ENCODE measurements at places on chromosomes 5 and 9.

GRCh38 chr9:89481538-89481915 lies 16.4 kb downstream of the SEMA4D start:
- no peak for DNase-seq

DNA sequence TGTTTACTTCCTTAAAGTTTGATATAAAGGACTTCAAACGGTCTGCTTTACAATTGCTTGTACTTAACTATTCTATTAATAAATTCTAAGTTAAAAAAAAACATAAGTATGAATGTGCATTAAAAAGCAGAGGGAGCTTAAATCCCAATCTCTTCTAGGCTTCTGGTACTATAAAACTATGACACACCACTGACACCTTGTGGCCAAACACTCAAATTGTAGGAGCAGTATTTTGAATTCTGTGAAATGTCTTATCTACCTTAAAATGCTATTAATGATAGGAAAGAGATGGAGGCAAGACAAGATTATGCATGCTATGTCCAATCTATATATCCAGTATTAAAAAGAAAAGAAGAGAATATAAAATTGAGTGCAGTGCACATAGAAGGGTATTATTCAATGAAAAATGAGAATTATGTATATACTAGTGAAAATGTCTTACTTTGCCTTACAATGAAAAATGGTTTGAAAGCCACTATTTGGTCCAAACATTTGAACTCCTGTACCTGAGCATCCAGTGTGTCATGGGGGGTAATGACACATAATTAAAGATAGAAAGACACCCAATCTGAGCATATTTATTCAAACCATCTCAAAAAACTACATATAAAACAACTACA lies 87.6 kb downstream of the ERP44 start:
- DNase-seq = no peak

- no peak for DNase-seq
These were observed 73.3 kb downstream of the AK8 start for GRCh38 chr9:132804576-132805295.

DNA sequence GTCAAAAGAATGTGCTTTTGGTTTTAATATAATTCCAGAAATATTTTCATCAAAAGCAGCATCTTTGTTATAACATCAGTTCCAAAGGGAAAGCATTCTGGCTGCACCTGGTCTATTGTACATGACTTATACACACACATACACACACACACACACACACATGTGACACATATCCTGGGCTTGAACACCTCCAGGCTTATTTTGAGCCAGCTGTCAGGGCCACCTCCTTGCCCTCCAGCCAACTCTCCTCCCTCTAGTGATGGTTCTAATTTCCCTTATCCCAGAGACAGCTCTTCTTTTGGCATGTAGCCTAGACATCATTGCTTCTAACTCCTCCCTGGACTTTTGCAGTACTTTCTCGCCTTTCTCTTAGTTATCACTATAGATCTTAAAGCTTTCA lies 115.0 kb downstream of the PIK3R1 start:
- DNase-seq = no peak

DNA sequence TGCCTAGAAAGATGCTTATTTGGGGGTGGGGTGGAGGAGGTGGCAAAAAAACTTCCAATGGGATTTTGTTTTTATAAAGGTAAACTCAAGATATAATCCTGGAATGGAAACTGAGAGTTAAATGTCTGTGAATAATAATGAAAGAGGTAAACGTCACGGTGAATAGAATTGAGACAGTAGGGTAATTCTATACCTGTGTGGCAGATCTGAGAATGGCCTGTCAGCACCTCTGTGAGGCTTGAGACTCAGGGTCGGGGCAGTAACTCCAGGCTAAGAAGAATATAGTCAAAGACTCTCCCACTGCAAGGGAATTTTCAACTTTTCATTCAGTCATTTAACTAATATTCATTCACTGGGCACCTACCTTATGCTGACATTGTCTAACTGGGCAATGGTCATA lies 581.2 kb upstream of the ZNF608 start:
- no peak for DNase-seq

DNA sequence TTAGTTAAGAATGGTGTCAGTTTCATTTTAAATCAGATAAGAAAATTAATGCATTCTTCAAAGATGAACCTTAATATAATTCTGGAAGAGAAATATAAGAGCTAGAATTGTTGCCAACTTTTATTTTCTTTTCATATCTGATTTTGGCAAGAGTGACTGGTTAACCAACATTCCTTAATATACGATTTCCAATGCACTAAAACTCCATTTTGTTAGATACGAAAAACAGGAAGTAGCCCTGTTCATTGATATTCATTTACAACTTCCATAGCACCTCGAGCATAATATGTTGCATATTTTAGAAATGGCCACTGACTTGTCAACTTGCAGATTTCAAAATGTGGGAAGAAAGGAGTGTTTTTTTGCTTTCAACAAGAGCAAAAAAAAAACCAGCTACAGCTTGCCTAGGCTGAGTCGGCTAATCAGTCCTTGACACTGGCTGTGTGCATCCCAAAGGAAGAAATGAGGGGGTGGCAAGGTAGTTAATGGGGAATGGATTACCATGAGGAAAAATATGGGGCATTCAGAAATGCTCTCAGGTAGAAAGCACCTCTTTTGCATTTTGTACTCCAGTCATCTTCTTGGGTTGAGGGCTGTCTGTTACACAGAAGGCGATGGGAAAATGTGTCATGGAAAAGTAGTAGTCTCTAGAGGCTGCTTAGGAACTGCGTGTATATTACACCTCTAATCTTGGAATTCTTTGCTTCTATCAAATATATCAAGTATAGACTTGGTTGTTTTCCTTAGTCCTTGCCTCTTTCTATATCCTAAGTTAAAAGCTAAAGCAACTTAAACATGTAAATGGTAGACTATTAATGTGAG lies 3.9 kb downstream of the MAP3K1 start:
- no peak for DNase-seq

GRCh38 chr9:105330201-105330600 lies 85.8 kb downstream of the SLC44A1 start:
- no peak for DNase-seq
